Astrocyte (in vitro differentiated cells and primary cell): ENCODE measurements at places on chromosomes 2 and 18. TPM values are rescaled to one million over a fixed set of nuclear protein-coding genes. Genes with fewer than 3 reads are reported as not detected.

Gene HDAC4
- 11.8 and 12.4 TPM in 2 replicates for total RNA-seq

Gene IL18RAP
- not detected in 2 replicates for total RNA-seq

Gene ERBB4
- total RNA-seq = 0.72 and 1.2 TPM in 2 replicates

Gene C1QL2
- total RNA-seq = 0.20 TPM in 1 of 2 replicates, not detected in the other

- no peak overlapping the region for H3K27ac ChIP-seq
- H3K27me3 ChIP-seq = no peaks in the 10 kb centered on the region
- H3K4me1 ChIP-seq = peaks cover 5% of the 10 kb centered on the region
Measured at GRCh38 chr18:67932271-67932670, 415.8 kb upstream of the DSEL start.

DNA sequence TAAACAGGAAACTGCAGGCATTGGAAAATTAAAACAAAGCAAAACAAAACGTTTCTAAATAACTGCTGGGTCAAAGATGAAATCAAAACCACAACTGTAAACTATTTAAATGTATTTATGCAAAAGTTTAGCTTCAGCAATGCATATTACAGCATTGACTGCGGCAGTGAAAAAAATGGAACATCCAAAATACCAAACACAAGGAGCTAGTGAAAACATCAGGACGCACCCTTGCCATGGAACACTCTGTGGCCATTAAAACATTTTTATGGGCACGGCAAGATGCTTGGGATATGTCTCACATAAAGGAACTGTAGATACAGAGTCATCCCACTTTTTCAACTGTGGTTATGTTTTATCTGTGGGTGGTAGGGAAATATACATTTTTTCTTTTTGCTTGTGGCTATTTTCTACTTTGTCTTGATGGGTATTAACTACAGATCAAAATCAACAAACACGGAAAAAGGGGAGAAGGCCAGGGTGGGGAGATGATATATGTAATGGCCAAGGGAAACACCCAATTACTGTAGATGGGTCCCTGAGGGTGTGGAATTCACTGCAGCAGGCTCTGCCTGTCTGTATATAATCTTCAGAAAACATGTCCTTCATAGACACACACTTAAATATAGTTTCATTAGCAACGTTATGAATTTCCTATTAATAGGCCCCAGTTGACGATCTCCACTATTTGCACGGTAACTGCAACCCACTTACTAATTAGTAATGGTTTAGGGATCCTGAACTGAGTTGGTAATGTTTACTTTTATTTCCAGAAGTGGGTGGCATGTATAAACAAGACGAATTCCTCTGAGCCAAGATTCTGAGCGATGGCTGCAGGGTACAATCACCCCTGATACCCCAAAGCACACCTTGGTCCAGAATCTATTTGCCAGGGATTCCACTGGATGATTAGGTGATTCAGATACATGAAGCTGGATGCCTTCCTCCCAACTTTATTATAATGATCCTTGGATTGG is 110.5 kb downstream of the ACKR3 start:
- H3K27ac ChIP-seq = no peak overlapping the region
- no peaks in the 10 kb centered on the region for H3K36me3 ChIP-seq

- H3K36me3 ChIP-seq = no peaks in the 10 kb centered on the region
- DNase-seq = no peak
- no peaks in the 10 kb centered on the region for H3K27me3 ChIP-seq
- no peaks in the 10 kb centered on the region for H3K4me1 ChIP-seq
Measured at GRCh38 chr2:122583159-122583917, 827.9 kb downstream of the TSN start.

DNA sequence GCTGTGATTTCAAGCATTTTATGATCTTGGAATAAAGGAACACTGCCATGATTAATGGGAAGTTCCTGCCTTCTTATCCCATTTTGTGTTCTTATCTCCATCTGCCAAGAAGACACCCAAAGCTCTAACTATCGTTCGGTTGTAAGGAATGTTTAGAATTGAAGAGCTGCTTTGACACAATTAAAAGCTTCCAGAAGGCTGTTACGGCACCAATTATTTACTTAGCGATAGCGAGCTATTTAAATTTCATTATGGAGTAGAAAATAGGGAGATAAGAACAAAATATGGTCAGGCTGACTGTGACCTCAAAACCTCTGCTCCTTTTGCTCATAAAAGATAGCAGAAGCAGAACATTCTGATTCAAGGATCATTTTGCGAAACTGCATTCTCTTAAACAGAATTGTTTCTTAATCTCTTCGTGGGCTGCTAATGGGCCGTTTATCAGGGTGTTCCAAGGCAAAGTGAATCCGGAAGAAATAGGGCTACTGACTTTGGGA is 101.6 kb downstream of the SLC4A3 start:
- DNase-seq = peak; percentile 76
- no peak overlapping the region for H3K4me3 ChIP-seq
- H3K36me3 ChIP-seq = no peaks in the 10 kb centered on the region

DNA sequence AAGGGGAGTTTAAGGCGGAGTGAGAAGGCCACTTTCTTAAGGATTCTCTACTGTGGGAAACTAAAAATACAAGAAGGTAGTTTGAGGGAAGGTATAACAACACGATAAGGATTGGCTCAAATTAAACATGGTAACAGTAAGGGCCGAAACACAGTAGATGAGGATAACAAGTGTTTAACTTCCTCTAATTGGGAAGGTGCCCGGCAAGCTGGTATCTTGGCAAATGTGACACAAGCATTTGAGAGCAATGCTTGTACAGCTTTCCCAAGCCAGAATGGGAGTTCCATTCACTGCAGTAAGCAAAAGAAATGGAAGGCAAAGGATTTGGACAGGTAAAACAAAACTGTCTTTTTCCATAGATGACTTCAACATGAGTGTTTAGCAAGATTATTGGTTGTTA is 19.8 kb downstream of the USP40 start:
- no peaks in the 10 kb centered on the region for H3K4me1 ChIP-seq
- no peak for DNase-seq
- H3K4me3 ChIP-seq = no peak overlapping the region
- H3K36me3 ChIP-seq = peaks cover 11% of the 10 kb centered on the region
- no peaks in the 10 kb centered on the region for H3K27me3 ChIP-seq
- no peak overlapping the region for H3K27ac ChIP-seq

DNA sequence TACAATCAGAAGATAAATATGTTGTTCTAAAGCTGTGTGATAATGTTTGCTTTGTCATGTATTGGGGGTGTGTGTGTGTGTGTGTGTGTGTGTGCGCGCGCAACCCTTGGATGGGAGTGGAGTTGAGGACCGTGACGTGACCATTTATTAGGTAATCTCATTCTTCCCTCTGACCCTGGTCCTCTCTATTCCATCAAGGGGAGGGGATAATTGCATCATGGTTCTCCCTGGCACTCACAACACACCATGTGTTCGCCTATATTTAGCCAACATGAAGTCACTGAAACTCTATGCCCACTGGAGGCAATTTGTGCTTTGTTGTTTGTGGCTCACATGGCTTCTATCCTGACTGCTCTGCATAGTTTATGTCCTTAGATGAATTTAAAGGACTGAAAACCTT is 79.8 kb upstream of the LRPPRC start:
- no peaks in the 10 kb centered on the region for H3K36me3 ChIP-seq
- no peaks in the 10 kb centered on the region for H3K27me3 ChIP-seq
- peak; percentile 41 for DNase-seq
- H3K27ac ChIP-seq = no peak overlapping the region
- H3K4me1 ChIP-seq = no peaks in the 10 kb centered on the region
- no peak overlapping the region for H3K4me3 ChIP-seq

GRCh38 chr2:68817306-68817705 is 53.9 kb downstream of the BMP10 start:
- no peaks in the 10 kb centered on the region for H3K36me3 ChIP-seq
- H3K4me3 ChIP-seq = no peak overlapping the region
- H3K4me1 ChIP-seq = no peaks in the 10 kb centered on the region
- H3K27ac ChIP-seq = no peak overlapping the region
- H3K27me3 ChIP-seq = peaks cover 2% of the 10 kb centered on the region
- DNase-seq = no peak

- no peak overlapping the region for H3K4me3 ChIP-seq
- H3K36me3 ChIP-seq = no peaks in the 10 kb centered on the region
- no peaks in the 10 kb centered on the region for H3K4me1 ChIP-seq
- no peak for DNase-seq
Measured at GRCh38 chr2:82237994-82238662, 1933.6 kb upstream of the LRRTM1 start.
